ENCODE measurements at places on chromosomes 5 and 9. TPM values are rescaled to one million over a fixed set of nuclear protein-coding genes. Genes with fewer than 3 reads are reported as not detected.

Gene SLC34A1
- 2.1 TPM for total RNA-seq

Gene PCDHB5
- not detected for total RNA-seq

Gene SHC3
- not detected for total RNA-seq

Gene GADD45G
- 10.1 TPM for total RNA-seq

Gene MRPL41
- total RNA-seq = 58.8 TPM

Gene SOWAHA
- total RNA-seq = not detected

Gene LECT2
- total RNA-seq = not detected

Gene ZNF879
- total RNA-seq = 7.5 TPM

Gene CXCL14
- total RNA-seq = not detected

Gene OLFML2A
- not detected for total RNA-seq

Gene DOLK
- 9.4 TPM for total RNA-seq

Gene PCDHA9
- total RNA-seq = not detected

Gene FBP1
- 2.7 TPM for total RNA-seq

Gene CDKN2A
- total RNA-seq = 19.3 TPM

Gene CACNA1B
- not detected for total RNA-seq

Gene ANKRD34B
- not detected for total RNA-seq

Gene SLC6A19
- not detected for total RNA-seq
